Effector memory CD4-positive, alpha-beta T cell (primary cell): ENCODE measurements at places on chromosomes 12 and 14.

DNA sequence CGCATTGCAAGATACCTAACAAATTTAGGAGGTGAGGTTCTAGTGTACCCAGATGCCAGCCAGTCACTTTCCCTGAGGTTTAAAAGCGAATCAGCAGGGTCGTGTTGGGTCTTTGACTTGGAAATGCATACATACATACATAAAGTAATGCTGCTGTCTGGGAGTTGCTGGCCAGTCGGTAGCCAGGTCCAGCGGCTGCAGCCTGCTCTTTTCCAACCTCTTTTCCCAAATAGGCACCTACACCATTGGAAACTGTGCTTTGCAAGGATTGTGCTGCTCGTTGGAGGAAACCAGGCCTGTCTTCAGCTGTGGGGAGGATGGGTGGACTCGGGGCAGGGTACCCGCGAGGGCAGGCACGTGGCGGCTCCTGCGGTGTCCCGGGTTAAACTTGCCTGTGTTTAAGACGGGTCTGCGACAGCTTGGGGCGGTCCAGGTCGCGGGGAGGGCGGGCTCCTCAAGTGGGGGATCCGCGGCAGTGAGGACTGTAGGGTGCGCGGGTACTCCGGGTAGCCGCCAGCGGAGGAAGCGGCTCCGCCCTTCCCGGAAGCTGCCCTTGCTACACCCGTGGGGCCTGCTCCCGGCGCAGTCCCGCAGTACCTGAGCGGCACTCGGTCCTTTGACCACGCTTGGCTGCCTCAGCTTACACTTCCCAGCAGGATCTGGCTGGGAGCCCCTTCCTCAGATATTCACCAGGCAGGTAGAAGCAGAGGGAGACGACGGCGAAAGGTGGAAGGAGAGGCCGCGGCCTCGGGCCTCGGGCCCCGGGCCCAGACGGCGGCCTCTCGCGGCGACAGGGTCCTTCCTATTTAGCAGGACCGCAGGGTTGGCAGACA, 2.7 kb downstream of the TTC6 start:
- no peaks in the 10 kb centered on the region for H3K36me3 ChIP-seq
- H3K4me1 ChIP-seq: peaks cover 15% of the 10 kb centered on the region
- no peak for DNase-seq
- H3K4me3 ChIP-seq: no peak overlapping the region

DNA sequence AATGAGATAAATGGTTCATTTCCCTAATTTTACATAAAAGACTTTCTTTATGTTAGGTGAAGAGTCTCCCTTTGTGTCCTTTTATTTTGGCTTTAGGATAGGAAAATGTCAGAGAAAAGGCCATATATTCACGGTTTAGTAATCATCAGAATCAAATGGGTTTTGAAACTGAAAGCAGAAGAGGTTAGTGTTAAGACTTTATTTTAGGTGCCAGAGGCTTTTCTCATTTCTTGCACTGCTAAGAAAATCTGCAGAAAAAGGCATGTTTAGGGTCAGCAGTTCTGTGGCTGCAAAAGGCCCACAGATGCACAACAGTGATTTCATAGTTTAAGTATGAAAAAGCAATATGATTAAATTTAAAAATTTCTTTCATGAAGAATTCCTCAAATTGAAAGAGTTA, 80.4 kb upstream of the SINHCAF start:
- no peak overlapping the region for H3K4me3 ChIP-seq
- DNase-seq: no peak
- H3K36me3 ChIP-seq: no peaks in the 10 kb centered on the region
- H3K27ac ChIP-seq: no peak overlapping the region
- H3K27me3 ChIP-seq: no peaks in the 10 kb centered on the region

GRCh38 chr14:89131004-89131750, 285.9 kb downstream of the FOXN3 start:
- no peak overlapping the region for H3K4me3 ChIP-seq
- no peaks in the 10 kb centered on the region for H3K36me3 ChIP-seq
- no peak overlapping the region for H3K27ac ChIP-seq
- no peak for DNase-seq
- H3K27me3 ChIP-seq: no peaks in the 10 kb centered on the region
- H3K4me1 ChIP-seq: no peaks in the 10 kb centered on the region

- H3K27ac ChIP-seq: no peak overlapping the region
- H3K27me3 ChIP-seq: no peaks in the 10 kb centered on the region
- DNase-seq: no peak
- H3K4me1 ChIP-seq: peaks cover 9% of the 10 kb centered on the region
- no peaks in the 10 kb centered on the region for H3K36me3 ChIP-seq
- H3K4me3 ChIP-seq: no peak overlapping the region
Observed at GRCh38 chr12:4137441-4137840, 136.1 kb upstream of the CCND2 start.

DNA sequence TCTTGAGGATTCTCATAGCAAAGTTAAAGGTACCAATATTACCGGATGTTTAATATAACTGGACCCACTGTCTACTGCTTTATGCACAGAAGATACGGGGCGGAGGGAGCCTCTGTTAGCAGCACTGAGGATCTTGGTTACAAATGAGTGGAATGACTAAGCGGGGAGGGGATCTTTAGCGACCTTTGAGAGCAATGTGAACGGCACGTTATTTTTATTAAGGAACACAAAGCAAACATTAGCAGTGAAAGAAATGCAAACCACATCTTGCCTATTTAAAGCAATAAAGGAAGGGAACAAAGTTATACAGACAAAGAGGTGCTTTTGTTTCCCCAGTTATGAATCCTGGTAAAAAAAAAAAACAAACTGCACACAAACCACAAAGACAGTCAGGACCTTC, 27.1 kb upstream of the PRMT8 start:
- no peak overlapping the region for H3K4me3 ChIP-seq
- peaks cover 4% of the 10 kb centered on the region for H3K27me3 ChIP-seq
- H3K36me3 ChIP-seq: no peaks in the 10 kb centered on the region
- no peak overlapping the region for H3K27ac ChIP-seq
- no peak for DNase-seq

GRCh38 chr14:99800781-99801180, 7.6 kb downstream of the EML1 start:
- no peak overlapping the region for H3K4me3 ChIP-seq
- no peak overlapping the region for H3K27ac ChIP-seq
- H3K4me1 ChIP-seq: no peaks in the 10 kb centered on the region
- no peak for DNase-seq
- H3K36me3 ChIP-seq: no peaks in the 10 kb centered on the region

DNA sequence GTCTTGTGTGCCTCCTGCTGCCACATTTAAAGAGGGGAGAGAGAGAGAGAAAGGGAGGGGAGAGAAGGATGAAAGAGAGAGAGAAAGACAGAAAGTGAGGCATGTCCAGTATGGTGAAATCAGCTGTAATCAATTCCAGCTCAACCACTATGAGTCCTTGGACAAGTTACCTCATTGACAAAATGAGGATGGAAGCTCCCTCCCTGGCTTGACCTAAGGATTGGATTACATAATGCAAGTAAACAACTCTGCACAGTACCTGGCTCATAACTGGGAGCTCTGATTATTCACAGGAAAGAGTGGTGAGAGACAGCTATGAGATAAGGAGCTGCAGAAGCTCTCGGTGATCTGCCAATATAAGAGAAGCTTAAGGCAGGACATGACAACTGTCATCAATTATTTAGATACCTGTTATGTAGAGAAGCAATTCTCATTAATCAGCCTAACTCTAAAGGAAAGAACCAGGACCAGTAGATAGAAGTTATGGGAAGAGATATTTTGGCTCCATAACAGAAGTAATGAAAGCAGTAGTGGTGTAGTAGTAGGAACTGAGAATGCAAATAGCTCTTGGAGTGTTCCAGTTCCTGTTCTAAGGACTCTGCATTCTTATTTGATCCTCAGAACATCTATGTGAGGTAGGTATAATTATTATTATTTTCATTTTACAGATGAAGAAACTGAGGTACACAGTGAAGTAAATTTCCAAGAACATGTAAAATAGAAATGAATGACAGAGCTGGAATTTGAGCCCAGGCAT, 791.6 kb downstream of the DIO2 start:
- no peak overlapping the region for H3K27ac ChIP-seq
- no peak for DNase-seq
- H3K27me3 ChIP-seq: no peaks in the 10 kb centered on the region
- no peaks in the 10 kb centered on the region for H3K36me3 ChIP-seq
- no peaks in the 10 kb centered on the region for H3K4me1 ChIP-seq

DNA sequence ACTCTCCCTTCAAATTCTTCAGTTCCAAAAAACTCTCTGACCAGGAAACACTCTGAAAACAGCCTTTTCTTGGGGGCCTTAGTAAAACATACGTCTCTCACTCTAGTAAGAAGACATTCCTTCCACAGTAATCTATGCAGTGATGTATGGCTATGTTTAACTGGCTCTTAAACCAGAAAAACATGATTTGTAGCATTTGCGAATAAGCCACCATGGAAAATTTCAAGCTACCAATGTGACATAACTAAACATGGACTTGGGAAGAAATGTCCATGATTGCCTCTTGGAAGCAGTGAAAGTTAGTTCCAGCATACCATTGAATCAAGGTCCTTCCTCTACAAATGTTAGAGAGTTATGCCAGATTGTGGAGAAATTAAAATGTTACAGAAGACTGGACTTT, 121.5 kb upstream of the ATF7IP start:
- H3K36me3 ChIP-seq: no peaks in the 10 kb centered on the region
- no peak overlapping the region for H3K4me3 ChIP-seq
- no peaks in the 10 kb centered on the region for H3K4me1 ChIP-seq
- no peak for DNase-seq

- peak overlapping the region; percentile 76 for H3K27ac ChIP-seq
- H3K4me3 ChIP-seq: peak overlapping the region; percentile 15
- H3K36me3 ChIP-seq: no peaks in the 10 kb centered on the region
- H3K27me3 ChIP-seq: no peaks in the 10 kb centered on the region
Observed at GRCh38 chr14:65847075-65847847, 434.7 kb downstream of the FUT8 start.

DNA sequence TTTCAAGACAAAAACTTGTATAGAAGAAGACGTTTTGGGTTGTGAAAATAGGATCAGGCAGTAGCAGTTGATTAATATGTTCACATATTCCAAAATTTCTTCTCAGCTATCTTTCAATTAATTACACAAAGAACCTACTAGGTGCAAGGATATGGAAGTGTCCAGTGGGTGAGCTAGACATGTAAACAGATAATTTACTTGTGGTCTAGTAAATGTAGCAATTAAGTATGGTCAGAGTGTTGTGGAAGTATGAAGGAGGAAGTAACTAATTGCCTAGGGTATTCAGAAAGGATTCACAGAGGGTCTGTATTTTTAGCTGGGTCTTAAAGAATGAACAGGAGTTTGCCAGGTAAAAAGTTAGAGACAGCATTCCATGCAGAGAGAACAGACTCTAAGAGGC, 5.9 kb downstream of the GOLGA5 start:
- H3K4me3 ChIP-seq: no peak overlapping the region
- H3K27ac ChIP-seq: no peak overlapping the region
- no peak for DNase-seq
- no peaks in the 10 kb centered on the region for H3K27me3 ChIP-seq
- peaks cover 6% of the 10 kb centered on the region for H3K4me1 ChIP-seq

DNA sequence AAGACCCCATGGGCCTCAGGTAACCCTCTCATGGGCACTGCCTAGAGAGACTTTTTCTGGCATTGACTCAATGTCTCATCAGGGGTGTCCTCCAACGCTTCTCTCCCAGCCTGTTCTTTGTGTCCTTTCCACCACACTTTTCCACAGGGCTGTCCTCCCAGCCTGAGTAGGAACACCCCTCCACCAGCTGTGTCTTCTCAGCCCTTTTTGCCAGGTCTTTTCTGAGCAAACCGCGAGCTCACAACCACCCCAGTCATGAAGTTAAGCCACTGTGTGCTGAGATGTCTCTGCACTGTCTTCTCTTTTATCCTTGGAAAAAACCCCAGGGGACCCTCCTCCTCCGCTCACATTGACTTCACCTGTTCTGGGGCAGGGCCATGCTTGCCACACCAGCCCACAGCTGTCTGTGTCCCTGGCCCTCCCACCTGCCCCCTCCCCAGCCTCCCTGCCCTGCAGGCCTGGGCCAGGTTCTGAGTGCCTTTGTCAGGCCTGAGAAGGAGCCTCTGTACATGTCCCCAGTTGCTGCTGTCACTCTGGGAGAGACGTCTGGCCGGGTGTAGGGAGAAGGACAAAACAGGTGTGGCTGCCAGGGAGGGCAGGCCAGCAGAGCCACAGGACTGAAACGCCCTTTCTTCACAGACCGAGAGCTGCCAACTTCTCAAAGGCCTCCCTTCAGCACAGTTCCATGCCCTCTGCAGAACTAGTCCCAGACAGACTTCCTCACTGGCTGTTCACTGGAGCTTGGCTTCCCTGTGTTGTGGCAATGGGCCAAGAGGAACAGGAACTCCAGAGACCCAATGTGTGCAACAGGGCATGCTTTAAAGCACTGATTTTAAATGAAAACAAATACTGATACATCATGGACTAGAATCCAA, 50.5 kb upstream of the PNMA1 start:
- H3K4me3 ChIP-seq: no peak overlapping the region
- peaks cover 30% of the 10 kb centered on the region for H3K4me1 ChIP-seq
- no peak for DNase-seq

- H3K4me3 ChIP-seq: no peak overlapping the region
- no peak overlapping the region for H3K27ac ChIP-seq
- no peaks in the 10 kb centered on the region for H3K36me3 ChIP-seq
- no peak for DNase-seq
- H3K4me1 ChIP-seq: no peaks in the 10 kb centered on the region
Observed at GRCh38 chr12:68081561-68081960, 78.0 kb downstream of the IFNG start.

DNA sequence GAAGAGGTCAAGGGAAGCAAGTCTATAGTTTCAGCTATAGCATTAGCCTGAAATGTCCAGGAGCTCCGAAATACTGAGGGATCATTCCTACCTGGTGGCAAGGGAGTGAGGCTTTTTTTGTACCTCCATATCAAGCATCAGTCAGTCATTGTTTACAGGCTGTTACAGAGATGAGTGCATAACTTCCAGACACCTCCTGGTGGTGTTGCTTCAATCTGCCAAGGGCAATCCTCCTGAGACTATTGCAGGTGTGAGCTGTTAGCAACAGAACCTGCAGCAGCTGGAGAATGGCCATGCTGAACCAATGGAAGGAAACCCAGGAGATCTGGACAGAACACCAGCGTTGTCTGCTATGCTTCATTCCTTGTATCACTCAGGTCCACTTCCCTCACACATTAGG, 80.0 kb upstream of the SLC8A3 start:
- no peaks in the 10 kb centered on the region for H3K36me3 ChIP-seq
- no peak overlapping the region for H3K27ac ChIP-seq
- no peak overlapping the region for H3K4me3 ChIP-seq
- no peaks in the 10 kb centered on the region for H3K27me3 ChIP-seq
- H3K4me1 ChIP-seq: no peaks in the 10 kb centered on the region
